ENCODE measurements at places on chromosomes 4 and X.
A peak's percentile ranks its signal among the peaks of the same experiment; 100 is the strongest.

- no peaks in the 10 kb centered on the region for H3K36me3 ChIP-seq
- no peak overlapping the region for H3K27ac ChIP-seq
- H3K27me3 ChIP-seq: peaks cover 3% of the 10 kb centered on the region
- H3K4me1 ChIP-seq: no peaks in the 10 kb centered on the region
- H3K4me3 ChIP-seq: no peak overlapping the region
Measured at GRCh38 chr4:123361195-123361861, 35.3 kb upstream of the SPRY1 start.

DNA sequence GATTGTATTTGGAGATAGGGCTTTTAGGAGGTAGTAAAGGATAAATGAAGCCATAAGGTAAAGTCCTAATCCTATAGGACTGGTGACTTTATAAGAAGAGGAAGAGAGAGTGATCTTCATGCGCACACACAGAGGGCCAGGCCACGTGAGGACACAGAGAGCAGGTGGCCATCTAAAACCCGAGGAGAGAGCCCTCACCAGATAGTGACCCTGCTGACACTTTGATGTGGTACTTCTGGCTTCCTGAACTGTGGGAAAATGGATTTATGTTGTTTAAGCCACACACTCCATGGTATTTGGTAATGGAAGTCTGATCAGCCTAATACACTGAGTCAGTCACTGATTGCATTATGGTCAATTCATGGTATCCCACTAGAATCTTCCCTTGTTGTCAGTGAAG, 164.9 kb upstream of the TAPT1 start:
- peaks cover 4% of the 10 kb centered on the region for H3K27me3 ChIP-seq
- H3K36me3 ChIP-seq: no peaks in the 10 kb centered on the region
- no peak overlapping the region for H3K27ac ChIP-seq
- H3K4me1 ChIP-seq: no peaks in the 10 kb centered on the region

GRCh38 chr4:92551616-92552015, 247.8 kb downstream of the GRID2 start:
- no peak overlapping the region for H3K27ac ChIP-seq
- H3K36me3 ChIP-seq: no peaks in the 10 kb centered on the region
- H3K27me3 ChIP-seq: no peaks in the 10 kb centered on the region
- no peak for DNase-seq
- no peak overlapping the region for H3K4me3 ChIP-seq

DNA sequence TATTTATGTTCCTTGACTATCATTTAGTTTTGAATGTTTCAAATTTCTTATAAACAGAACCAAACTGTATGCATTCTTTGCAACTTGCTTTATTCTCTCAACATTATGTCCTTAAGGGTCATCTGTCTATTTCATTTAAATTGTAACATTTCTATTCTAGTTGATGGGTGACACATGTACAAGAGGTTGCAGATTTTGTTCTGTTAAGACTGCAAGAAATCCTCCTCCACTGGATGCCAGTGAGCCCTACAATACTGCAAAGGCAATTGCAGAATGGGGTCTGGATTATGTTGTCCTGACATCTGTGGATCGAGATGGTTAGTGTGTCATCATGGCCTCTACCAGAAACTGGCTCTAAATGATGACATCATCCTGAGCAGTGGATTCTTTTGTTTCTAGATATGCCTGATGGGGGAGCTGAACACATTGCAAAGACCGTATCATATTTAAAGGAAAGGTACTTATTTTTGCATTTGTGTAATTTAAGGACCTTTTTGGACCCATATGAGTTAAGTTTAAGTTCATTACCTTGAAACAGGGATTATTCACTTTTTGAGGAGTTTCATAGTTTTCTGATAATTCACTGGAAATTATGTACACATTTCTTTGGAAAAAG, 6.1 kb downstream of the LIAS start:
- H3K36me3 ChIP-seq: peaks cover 34% of the 10 kb centered on the region
- no peak overlapping the region for H3K4me3 ChIP-seq
- peaks cover 19% of the 10 kb centered on the region for H3K4me1 ChIP-seq
- H3K27ac ChIP-seq: peak overlapping the region; percentile 2
- no peaks in the 10 kb centered on the region for H3K27me3 ChIP-seq

DNA sequence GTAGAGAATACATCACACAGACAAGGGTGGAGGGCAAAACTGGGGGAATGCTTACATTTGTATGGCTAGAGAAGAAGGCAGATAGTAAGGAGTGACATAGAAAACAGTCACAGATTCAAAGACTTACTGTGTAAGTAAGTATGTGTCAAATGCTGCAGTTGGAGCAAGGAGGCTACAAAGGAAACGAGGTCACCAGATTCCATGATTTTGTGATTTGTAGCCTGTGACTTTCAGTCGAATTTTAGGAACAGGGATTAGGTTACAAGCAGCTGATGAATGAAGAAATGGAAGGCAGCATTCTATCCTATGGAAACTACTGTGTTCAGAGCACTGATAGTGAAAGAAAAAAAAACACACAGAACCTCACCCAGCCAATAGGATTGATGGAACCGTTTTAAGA, 407.9 kb downstream of the IL15 start:
- DNase-seq: no peak
- H3K4me3 ChIP-seq: no peak overlapping the region
- peaks cover 15% of the 10 kb centered on the region for H3K36me3 ChIP-seq
- no peak overlapping the region for H3K27ac ChIP-seq
- no peaks in the 10 kb centered on the region for H3K27me3 ChIP-seq
- peaks cover 11% of the 10 kb centered on the region for H3K4me1 ChIP-seq

DNA sequence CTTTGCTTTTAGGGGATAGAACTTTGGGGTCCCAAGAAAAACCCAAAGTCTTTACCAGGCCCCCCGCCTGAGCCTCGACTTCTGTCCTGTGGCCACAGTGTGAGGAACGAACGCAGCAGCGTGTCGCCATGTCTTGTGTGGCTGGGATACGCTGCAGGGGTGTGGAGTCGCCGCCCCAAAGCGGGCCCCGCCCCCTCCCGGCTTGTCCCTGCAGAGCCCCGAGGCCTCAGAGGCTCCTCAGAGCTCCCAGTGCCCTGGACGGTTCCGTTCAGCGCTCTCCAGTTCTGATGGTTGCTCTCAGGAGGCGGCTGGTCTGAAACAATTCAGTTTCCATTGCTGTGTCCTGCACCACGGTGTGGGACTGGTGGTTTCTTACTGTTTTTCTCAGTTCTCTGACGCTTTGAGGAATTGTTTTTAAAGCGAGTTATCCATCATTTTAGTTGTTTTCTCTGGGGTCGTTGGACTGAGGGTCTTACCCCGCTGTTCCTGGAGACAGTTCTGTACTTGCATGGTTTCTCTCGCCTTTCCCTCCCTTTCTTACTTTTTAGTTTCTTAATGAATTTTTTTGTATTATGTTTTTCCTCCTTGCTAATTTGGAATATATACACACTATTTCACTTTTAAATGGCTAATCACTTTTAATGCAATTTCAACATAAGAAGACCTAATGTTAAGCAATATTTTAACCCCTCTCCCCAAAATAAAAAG, 1.6 kb upstream of the IDUA start:
- DNase-seq: peak; percentile 80
- no peaks in the 10 kb centered on the region for H3K27me3 ChIP-seq
- no peaks in the 10 kb centered on the region for H3K36me3 ChIP-seq
- peak overlapping the region; percentile 86 for H3K4me3 ChIP-seq
- H3K4me1 ChIP-seq: peaks cover 22% of the 10 kb centered on the region

DNA sequence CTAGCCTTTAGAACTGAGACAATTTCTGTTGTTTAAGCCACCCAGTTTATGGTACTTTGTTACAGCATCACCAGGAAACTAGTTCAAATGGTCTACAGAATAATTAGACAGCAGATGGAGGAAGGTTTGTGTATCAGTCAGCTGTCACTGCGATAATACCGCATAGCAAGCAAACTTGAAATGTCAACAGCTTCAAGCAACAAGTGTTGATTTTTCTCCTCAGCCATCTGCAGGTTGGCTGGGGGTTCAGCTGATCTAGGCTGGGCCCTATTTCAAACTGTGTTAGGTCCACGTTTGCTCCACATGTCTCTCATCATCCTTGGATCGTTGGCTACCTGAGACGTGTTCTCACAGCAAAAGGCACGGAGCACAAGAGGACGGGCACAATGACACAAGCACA, 19.2 kb upstream of the PHEX start:
- H3K4me1 ChIP-seq: peaks cover 9% of the 10 kb centered on the region
- H3K4me3 ChIP-seq: no peak overlapping the region
- DNase-seq: no peak
- H3K36me3 ChIP-seq: peaks cover 5% of the 10 kb centered on the region

DNA sequence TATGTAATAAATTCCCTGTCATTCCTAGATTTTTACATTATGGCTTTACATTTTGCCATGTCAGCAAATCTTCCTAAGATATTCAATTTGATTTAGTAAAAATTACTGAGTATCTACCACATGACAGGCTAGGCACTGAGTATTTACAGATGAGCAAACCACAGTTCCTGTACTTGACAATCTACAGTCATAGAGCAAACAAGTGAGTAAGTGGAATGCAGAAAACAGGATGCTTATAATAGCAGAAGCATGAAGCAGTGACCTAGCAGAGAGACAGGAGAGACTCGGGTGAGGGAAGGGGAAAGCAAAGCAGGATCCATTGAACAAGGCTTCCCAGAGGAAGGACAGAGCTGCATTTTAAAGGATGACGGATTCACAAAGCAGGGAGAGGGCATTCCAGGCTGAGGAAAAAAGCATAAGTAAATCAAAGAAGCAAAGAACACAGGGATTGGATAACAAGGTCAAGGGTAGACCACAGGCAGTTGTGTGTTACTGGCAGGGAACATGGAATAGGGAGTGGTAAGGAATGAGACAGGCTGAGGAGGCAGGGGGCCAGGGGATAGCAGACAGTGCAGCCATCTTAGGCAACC, 124.7 kb upstream of the C1QTNF7 start:
- no peaks in the 10 kb centered on the region for H3K4me1 ChIP-seq
- no peaks in the 10 kb centered on the region for H3K36me3 ChIP-seq
- DNase-seq: no peak
- H3K27ac ChIP-seq: no peak overlapping the region

DNA sequence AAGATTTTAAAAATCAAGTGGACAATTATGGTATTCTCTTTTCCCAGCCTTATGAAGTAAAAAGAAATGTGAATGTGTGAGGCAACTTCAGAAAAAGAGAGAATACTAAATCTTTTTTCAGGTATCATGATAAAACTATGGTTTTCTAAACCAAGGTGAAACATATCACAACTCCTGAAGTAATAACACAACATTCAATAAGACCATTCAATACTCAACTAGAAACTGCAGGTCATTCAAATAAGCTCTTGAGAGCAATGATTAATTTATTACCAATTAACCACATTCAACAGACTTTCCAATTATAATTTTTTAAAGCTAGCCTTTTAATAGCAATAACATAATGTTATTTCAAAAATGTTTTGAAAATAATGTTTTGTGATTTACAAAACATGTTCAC, 35.8 kb downstream of the SLC10A7 start:
- no peak for DNase-seq
- peaks cover 51% of the 10 kb centered on the region for H3K36me3 ChIP-seq
- no peaks in the 10 kb centered on the region for H3K27me3 ChIP-seq
- H3K27ac ChIP-seq: no peak overlapping the region
- peaks cover 31% of the 10 kb centered on the region for H3K4me1 ChIP-seq
- H3K4me3 ChIP-seq: no peak overlapping the region

DNA sequence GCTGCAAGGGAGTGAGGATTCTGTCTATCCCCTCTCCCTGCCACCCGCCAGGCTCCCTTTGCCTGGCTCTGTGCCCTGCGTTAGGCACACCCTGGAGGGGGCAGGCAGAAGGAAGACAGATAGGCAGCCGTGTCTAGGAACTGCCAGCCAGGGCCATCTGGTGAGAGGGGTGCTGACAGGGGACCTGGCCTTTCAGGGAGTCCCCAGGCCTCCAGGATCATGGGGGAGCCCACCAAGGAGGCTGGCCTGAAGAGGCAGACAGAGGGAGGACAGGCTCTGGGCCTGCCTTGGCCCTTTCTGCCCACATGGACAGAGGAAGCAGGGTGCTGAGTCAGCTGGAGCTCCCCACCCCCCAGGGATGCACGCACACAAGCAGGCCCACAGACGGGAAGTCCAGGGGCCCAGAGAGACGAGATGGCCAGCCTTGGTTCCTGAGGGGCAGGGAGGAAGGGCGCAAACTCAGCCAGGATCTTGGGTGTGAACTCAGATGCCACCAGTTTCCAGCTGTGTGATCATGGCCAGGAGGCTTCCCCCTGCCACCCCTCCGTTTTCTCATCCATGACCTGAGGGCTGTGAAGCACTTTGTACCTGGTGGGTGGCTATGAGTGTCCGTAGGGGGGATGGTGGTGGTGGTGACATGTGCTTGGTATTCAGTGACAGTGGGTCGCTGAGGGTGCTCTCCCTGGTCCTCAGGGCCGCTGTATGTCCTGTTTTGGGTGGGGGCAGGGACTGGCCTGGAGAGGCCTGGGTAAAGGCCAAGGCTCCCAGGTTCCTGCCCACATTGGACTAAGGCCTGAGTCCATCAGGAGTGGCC, 1.8 kb downstream of the SH3BP2 start:
- H3K4me3 ChIP-seq: peak overlapping the region; percentile 84
- DNase-seq: no peak
- H3K27me3 ChIP-seq: no peaks in the 10 kb centered on the region
- no peaks in the 10 kb centered on the region for H3K36me3 ChIP-seq

GRCh38 chrX:30309139-30309571, at the start of gene NR0B1:
Gene NR0B1 (minus strand): TSS chrX:30309390. CDS start chrX:30309363, 27 bp downstream.
- H3K27me3 ChIP-seq: peaks cover 9% of the 10 kb centered on the region
- no peaks in the 10 kb centered on the region for H3K36me3 ChIP-seq

- no peak overlapping the region for H3K27ac ChIP-seq
- peaks cover 12% of the 10 kb centered on the region for H3K4me1 ChIP-seq
- H3K36me3 ChIP-seq: peaks cover 1% of the 10 kb centered on the region
- peaks cover 59% of the 10 kb centered on the region for H3K27me3 ChIP-seq
Measured at GRCh38 chr4:54658252-54659093, 716 bp downstream of the KIT start.

- no peak overlapping the region for H3K4me3 ChIP-seq
- H3K27ac ChIP-seq: no peak overlapping the region
- DNase-seq: no peak
- H3K4me1 ChIP-seq: no peaks in the 10 kb centered on the region
- no peaks in the 10 kb centered on the region for H3K36me3 ChIP-seq
- no peaks in the 10 kb centered on the region for H3K27me3 ChIP-seq
Measured at GRCh38 chr4:185997296-185997695, 71.7 kb upstream of the TLR3 start.

GRCh38 chrX:87006561-87006960, 511.0 kb upstream of the KLHL4 start:
- H3K27me3 ChIP-seq: no peaks in the 10 kb centered on the region
- no peaks in the 10 kb centered on the region for H3K36me3 ChIP-seq
- H3K4me1 ChIP-seq: no peaks in the 10 kb centered on the region
- H3K4me3 ChIP-seq: no peak overlapping the region
- no peak overlapping the region for H3K27ac ChIP-seq

GRCh38 chr4:33149658-33150524, 2429.7 kb downstream of the PCDH7 start:
- H3K4me3 ChIP-seq: no peak overlapping the region
- H3K36me3 ChIP-seq: no peaks in the 10 kb centered on the region
- no peak for DNase-seq
- H3K27ac ChIP-seq: no peak overlapping the region
- H3K4me1 ChIP-seq: no peaks in the 10 kb centered on the region

All from activated naive CD8-positive, alpha-beta T cell treated with anti-CD3 and anti-CD28 coated beads, Interleukin-2, amount 50 U/mL, for 24 hours (primary cell).